ENCODE measurements at places on chromosomes 3 and 15. TPM values are rescaled to one million over a fixed set of nuclear protein-coding genes. Genes with fewer than 3 reads are reported as not detected.

The SLC9C1 gene
- total RNA-seq, result 1.5 TPM

The GPR87 gene
- total RNA-seq, result not detected

The PARP15 gene
- total RNA-seq, result 0.55 TPM

The LOXL1 gene
- 17.1 TPM for total RNA-seq

The KY gene
- not detected for total RNA-seq

The RTP3 gene
- total RNA-seq, result not detected

The LRRC31 gene
- total RNA-seq, result 0.67 TPM

The KLHL40 gene
- not detected for total RNA-seq

The INO80 gene
- 25.9 TPM for total RNA-seq

The ATP10A gene
- 0.07 TPM for total RNA-seq

The GPR171 gene
- not detected for total RNA-seq

All from progenitor cell of endocrine pancreas (in vitro differentiated cells).